ENCODE measurements at places on chromosomes 1 and 21.

- peak; percentile 81 for DNase-seq
- H3K4me1 ChIP-seq = peaks cover 11% of the 10 kb centered on the region
- H3K4me3 ChIP-seq = peak overlapping the region; percentile 60
Measured at GRCh38 chr1:212665241-212666115, 34.2 kb downstream of the BATF3 start.

GRCh38 chr1:33641104-33641830 lies 168.8 kb downstream of the ZSCAN20 start:
- H3K4me1 ChIP-seq = no peaks in the 10 kb centered on the region
- H3K4me3 ChIP-seq = no peak overlapping the region
- H3K27ac ChIP-seq = no peak overlapping the region

GRCh38 chr1:239511875-239512274 lies 125.5 kb downstream of the CHRM3 start:
- DNase-seq = no peak
- H3K27ac ChIP-seq = no peak overlapping the region
- no peaks in the 10 kb centered on the region for H3K4me1 ChIP-seq

GRCh38 chr1:101238031-101238628 lies 1.3 kb downstream of the S1PR1 start:
- no peak for DNase-seq
- no peaks in the 10 kb centered on the region for H3K36me3 ChIP-seq
- H3K27me3 ChIP-seq = peaks cover 2% of the 10 kb centered on the region
- H3K4me1 ChIP-seq = no peaks in the 10 kb centered on the region

DNA sequence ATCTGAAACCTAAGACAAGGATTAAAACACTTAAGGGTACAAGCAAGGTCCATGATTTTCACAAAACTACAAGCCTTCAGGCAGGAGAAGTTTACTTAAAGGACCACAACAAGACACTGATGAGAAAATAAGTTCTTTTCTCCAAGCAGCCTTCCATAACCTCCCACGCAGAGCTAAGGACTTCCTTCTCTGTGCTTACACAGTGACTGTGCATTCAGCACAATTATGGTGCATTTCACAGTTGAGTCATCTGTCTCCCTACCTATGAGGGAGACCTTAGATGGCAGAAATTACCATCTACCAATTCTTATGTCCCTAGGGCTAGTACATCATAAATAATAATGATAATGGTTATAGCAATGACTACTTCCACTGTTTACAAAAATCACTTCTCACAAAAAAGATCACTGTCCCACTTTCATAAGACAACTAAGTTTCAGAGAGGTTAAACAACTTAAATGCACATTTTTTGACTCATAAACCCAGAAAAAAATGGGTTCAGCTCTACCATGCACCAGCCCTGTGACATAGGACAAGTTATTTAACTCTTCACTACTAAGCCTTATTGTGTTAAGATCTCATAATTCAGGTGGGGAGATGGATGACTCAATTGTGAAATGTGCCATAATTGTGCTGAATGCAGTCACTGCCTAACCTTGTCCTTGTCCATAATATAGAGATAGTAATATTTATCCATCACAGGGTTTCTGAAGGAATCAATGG lies 45.3 kb downstream of the TARBP1 start:
- H3K4me3 ChIP-seq = no peak overlapping the region
- H3K27me3 ChIP-seq = no peaks in the 10 kb centered on the region
- H3K27ac ChIP-seq = no peak overlapping the region

- no peaks in the 10 kb centered on the region for H3K4me1 ChIP-seq
- H3K4me3 ChIP-seq = no peak overlapping the region
- H3K36me3 ChIP-seq = peaks cover 21% of the 10 kb centered on the region
- H3K27ac ChIP-seq = peak overlapping the region; percentile 57
Measured at GRCh38 chr1:37498872-37499617, 15.5 kb downstream of the MEAF6 start.

DNA sequence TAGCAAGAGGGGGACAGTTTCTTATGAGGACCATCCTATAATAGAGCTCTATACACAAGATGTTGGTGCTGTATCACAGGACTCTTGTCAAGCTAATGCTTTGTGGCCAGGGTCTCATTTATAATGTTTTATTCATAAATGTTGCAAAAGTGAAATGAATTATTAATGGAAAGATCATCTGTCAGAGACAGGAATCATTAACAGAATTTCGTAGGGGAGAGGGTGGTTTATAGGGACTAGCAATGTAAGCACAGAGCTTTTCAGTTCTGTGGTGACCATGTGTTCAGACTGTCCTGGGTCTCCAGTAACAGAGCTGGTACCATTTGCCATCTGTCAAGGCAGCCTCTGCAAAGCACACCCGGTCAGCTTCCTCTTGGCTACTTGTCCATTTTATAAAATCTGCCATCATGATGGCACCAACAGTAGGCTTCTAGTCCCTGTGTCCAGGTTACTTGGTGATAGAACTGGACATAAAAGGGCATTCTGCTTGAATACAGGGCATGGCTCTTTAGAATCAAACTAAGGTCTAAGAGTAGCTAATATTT lies 36.2 kb downstream of the LPAR3 start:
- no peaks in the 10 kb centered on the region for H3K36me3 ChIP-seq
- H3K27ac ChIP-seq = no peak overlapping the region
- H3K4me1 ChIP-seq = no peaks in the 10 kb centered on the region
- DNase-seq = no peak
- H3K4me3 ChIP-seq = no peak overlapping the region
- no peaks in the 10 kb centered on the region for H3K27me3 ChIP-seq

DNA sequence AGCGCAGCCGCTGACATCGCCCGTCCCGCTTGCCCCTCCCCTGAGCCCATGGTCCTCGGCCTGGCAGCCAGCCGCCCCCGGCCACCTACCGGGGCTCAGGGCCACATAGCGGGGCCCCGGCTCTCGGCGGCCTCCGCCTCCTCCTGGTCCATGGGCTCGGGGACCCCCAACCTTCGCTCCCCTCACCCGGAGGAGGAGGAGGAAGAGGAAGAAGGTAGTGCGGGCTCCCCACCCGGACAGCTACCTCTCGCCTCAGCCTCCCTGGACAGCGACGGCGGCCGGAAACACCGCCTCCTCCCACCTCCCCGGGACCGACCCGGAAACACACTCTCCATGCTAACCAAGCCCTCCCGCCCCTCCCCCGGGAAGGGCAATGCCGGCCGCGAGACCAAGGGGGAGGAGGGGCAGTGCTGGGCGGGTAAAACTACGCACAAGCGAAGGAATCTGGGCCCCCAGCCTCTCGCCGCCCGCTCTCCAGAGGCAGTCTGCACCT lies at the start of gene KIAA0319L:
KIAA0319L (minus strand) TSS at position 286 of the 493 bp plus-strand sequence. CDS start 2,912 bp downstream, outside the sequence.
- peaks cover 3% of the 10 kb centered on the region for H3K4me1 ChIP-seq
- peak within 1 kb of the TSS; percentile 86 for H3K4me3 ChIP-seq
- peak within 1 kb of the TSS; percentile 96 for H3K27ac ChIP-seq
- H3K36me3 ChIP-seq = peaks cover 9% of the 10 kb centered on the region
- DNase-seq = peak; percentile 87
- H3K27me3 ChIP-seq = no peaks in the 10 kb centered on the region

- H3K27ac ChIP-seq = no peak overlapping the region
- H3K4me3 ChIP-seq = no peak overlapping the region
- H3K4me1 ChIP-seq = no peaks in the 10 kb centered on the region
- DNase-seq = no peak
- H3K36me3 ChIP-seq = no peaks in the 10 kb centered on the region
Measured at GRCh38 chr1:90761781-90762589, 44.9 kb upstream of the BARHL2 start.

DNA sequence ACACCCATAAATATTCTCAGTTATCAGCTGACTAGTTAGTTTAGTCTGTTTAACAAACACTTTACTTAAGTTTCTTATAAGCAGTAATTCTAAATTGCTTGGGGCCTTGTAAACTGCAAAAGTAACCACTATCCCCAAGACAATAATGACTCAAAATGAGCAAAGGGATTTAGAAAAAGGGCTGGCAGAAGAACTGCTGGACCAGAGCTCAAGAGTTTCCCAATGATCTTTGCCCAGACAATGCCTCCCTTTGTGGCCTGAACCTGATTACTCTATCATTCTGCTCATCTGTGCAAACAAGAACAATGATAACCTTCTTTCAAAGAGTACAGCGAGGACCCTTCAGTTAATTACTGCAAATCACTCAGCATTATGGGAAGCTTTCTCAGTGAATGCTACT lies 123.5 kb downstream of the TIAM1 start:
- no peak overlapping the region for H3K27ac ChIP-seq
- no peak for DNase-seq
- H3K36me3 ChIP-seq = no peaks in the 10 kb centered on the region
- no peaks in the 10 kb centered on the region for H3K4me1 ChIP-seq

- DNase-seq = no peak
- no peaks in the 10 kb centered on the region for H3K27me3 ChIP-seq
- H3K36me3 ChIP-seq = no peaks in the 10 kb centered on the region
- H3K4me3 ChIP-seq = no peak overlapping the region
- peaks cover 5% of the 10 kb centered on the region for H3K4me1 ChIP-seq
- no peak overlapping the region for H3K27ac ChIP-seq
Measured at GRCh38 chr1:42041031-42041430, 112.2 kb upstream of the GUCA2B start.

DNA sequence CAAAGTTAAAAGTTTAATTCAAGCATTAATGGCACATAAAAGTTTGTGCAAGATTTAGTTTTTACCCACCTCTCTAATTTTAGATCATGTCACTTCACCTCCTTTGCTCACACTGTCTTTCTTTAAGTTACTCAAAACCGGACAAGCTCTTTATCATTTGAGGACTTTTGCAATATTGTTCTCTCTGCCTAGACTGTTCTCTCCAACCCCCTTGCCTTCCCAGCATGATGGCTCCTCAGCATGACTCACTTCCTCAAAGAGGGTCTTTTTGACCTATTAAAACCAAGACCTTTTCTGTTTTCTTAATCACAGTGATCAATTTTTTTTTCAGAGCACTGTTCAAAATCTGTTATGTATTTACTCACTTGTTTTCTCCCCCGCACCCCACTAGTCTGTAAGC lies 61.3 kb downstream of the XKR8 start:
- H3K4me3 ChIP-seq = no peak overlapping the region
- H3K27me3 ChIP-seq = no peaks in the 10 kb centered on the region
- H3K27ac ChIP-seq = no peak overlapping the region
- H3K36me3 ChIP-seq = peaks cover 9% of the 10 kb centered on the region
- no peak for DNase-seq

DNA sequence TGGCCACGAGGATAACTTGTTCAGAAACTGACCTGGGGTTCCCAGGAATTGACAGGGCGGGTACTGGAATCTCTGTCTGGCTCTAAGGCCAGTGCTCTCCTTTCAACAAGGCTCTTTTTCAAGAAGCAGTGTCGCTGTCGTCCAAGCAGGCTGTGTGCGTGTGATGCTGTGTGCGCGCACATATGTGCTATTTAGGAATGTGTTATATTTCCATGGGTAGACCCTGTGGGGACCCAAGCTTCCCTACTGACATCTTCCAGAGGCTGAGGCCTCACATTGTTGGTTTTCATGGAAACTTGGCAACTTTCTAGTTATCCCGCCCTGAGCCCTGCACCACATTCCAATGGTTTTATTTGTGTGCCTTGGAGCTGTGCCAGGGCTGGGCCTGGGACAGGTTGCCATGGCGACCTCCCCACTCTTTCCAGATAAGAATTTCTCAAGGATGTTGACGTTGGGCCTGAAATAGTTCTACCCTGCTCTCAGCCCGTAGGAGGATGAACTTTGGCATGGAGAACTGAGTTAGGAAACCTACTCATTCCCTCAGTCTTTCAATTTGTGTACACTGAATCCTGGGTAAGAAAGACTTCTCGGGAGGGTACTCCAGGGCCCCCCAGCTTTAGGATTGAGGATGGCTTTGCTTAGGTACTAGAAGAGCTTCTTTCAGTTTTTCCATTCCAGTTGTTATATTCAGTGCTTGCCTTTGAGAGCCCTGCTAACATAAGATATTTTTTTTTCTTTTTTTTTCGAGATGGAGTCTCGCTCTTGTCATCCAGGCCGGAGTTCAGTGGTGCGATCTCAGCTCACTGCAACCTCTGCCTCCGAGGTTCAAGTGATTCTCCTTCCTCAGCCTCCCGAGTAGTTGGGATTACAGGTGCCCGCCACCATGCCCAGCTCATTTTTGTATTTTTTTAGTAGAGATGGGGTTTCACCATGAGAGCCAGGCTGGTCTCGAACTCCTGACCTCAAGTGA lies 38.8 kb upstream of the SRSF10 start:
- peak overlapping the region; percentile 30 for H3K4me3 ChIP-seq
- no peaks in the 10 kb centered on the region for H3K27me3 ChIP-seq
- peaks cover 85% of the 10 kb centered on the region for H3K4me1 ChIP-seq
- H3K36me3 ChIP-seq = no peaks in the 10 kb centered on the region

- DNase-seq = no peak
- H3K4me3 ChIP-seq = no peak overlapping the region
- no peaks in the 10 kb centered on the region for H3K36me3 ChIP-seq
- no peaks in the 10 kb centered on the region for H3K27me3 ChIP-seq
Measured at GRCh38 chr1:91075233-91076135, 53.6 kb upstream of the ZNF644 start.

- peak overlapping the region; percentile 87 for H3K27ac ChIP-seq
- H3K4me1 ChIP-seq = peaks cover 27% of the 10 kb centered on the region
- H3K4me3 ChIP-seq = no peak overlapping the region
- DNase-seq = no peak
Measured at GRCh38 chr1:211831558-211832323, 1.2 kb upstream of the LPGAT1 start.

GRCh38 chr21:25916226-25916625 lies 181.5 kb downstream of the GABPA start:
- H3K27ac ChIP-seq = no peak overlapping the region
- H3K27me3 ChIP-seq = no peaks in the 10 kb centered on the region
- no peak overlapping the region for H3K4me3 ChIP-seq
- H3K36me3 ChIP-seq = no peaks in the 10 kb centered on the region
- no peaks in the 10 kb centered on the region for H3K4me1 ChIP-seq
- no peak for DNase-seq

- H3K27ac ChIP-seq = no peak overlapping the region
Measured at GRCh38 chr1:56331207-56331891, 248.0 kb downstream of the PLPP3 start.

GRCh38 chr1:66401244-66401643 lies 132.7 kb upstream of the SGIP1 start:
- no peak for DNase-seq
- H3K27me3 ChIP-seq = no peaks in the 10 kb centered on the region
- H3K4me3 ChIP-seq = no peak overlapping the region
- peaks cover 6% of the 10 kb centered on the region for H3K4me1 ChIP-seq
- H3K27ac ChIP-seq = no peak overlapping the region
- H3K36me3 ChIP-seq = no peaks in the 10 kb centered on the region

DNA sequence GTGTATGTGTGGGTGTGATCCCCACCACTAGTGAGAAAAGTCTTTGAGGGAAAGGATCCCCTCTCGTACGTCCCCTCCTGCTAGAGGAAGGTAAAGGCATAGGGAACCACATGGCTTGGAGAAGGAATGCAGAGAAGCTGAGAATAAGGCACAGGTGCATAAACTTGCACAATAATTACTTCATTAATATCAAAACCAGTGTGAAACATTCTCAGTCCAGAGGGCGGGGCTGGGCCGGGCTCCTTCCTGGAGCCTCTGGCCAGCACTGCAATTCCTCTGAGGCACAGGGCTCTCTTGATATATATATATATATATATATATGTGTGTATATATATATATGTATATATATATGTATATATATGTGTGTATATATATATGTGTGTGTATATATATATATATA lies 162.6 kb downstream of the TSEN15 start:
- no peak overlapping the region for H3K4me3 ChIP-seq
- no peaks in the 10 kb centered on the region for H3K36me3 ChIP-seq
- DNase-seq = no peak
- no peak overlapping the region for H3K27ac ChIP-seq
- no peaks in the 10 kb centered on the region for H3K27me3 ChIP-seq

- no peak overlapping the region for H3K4me3 ChIP-seq
- DNase-seq = no peak
- peaks cover 16% of the 10 kb centered on the region for H3K27me3 ChIP-seq
- no peaks in the 10 kb centered on the region for H3K36me3 ChIP-seq
- no peak overlapping the region for H3K27ac ChIP-seq
Measured at GRCh38 chr21:42175110-42175710, 43.7 kb upstream of the ABCG1 start.
